Thyroid gland (tissue), 4 donors: ENCODE measurements at places on chromosomes 2 and 18. TPM values are rescaled to one million over a fixed set of nuclear protein-coding genes. Genes with fewer than 3 reads are reported as not detected.

The GNAL gene
- 30.4 TPM for total RNA-seq

The SH3YL1 gene
- total RNA-seq, result 76.9 TPM

GRCh38 chr2:40168032-40168431 is 283.9 kb downstream of the SLC8A1 start:
- DNase-seq, result no peak

The IL36A gene
- total RNA-seq, result not detected

DNA sequence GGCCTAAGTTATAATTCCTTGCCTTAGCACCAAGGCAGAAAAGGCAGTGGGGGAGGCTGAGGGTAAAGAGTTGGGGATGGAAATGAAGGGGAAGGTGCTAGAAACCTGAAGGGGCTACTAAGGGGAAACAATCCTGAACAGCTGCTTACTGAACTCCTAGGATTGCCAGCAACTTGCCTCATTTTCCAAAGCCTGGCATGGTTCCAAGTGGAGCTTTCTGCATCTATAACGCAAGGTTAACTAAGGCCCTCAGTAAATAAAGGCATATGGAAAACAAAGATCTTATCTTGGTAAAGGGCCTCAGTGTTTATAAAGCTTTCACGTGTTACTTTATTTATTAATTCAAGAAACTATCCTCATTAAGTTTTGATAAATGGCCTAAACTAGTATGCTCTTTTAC is 10.9 kb downstream of the MEP1B start:
- DNase-seq, result no peak

GRCh38 chr2:19648583-19648982 is 253.2 kb downstream of the TTC32 start:
- no peak for DNase-seq
